NCI-H524 treated with DMSO at 0.1 percent for 48 hours (cell line): ENCODE measurements at places on chromosomes 1 and 21.

- no peak for DNase-seq
Measured at GRCh38 chr1:70361727-70362398, 7.3 kb upstream of the ANKRD13C start.

GRCh38 chr1:19988267-19989006 lies 9.0 kb upstream of the PLA2G2A start:
- no peak for DNase-seq

DNA sequence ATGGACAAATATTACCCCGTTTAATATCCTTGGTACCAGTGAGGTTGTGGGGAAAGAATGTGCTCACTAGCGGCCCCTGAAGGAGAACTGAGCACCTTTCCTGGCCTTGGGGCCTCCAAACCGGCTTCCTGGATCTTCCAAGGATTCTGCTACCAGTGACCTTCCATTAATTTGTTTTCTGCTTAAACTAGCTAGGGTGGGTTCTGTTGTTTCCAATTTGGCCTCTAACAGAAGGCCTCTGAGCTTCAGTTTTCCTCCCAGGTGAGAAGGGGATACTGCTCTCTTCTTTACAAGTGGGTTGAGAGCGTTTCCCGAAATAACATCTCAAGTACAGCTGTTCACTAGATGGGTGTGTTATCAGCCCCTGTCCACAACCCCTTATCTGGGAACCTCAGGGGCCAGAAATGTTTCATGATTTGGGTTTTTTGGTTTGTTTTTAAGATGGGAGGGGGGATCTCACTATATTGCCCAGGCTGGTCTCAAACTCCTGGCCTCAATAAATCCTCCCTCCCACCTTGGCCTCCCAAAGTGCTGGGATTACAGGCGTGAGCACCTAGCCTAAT lies 16.9 kb upstream of the IFNGR2 start:
- no peak for DNase-seq

- DNase-seq: no peak
Measured at GRCh38 chr1:110482662-110483307, 31.8 kb downstream of the PROK1 start.

DNA sequence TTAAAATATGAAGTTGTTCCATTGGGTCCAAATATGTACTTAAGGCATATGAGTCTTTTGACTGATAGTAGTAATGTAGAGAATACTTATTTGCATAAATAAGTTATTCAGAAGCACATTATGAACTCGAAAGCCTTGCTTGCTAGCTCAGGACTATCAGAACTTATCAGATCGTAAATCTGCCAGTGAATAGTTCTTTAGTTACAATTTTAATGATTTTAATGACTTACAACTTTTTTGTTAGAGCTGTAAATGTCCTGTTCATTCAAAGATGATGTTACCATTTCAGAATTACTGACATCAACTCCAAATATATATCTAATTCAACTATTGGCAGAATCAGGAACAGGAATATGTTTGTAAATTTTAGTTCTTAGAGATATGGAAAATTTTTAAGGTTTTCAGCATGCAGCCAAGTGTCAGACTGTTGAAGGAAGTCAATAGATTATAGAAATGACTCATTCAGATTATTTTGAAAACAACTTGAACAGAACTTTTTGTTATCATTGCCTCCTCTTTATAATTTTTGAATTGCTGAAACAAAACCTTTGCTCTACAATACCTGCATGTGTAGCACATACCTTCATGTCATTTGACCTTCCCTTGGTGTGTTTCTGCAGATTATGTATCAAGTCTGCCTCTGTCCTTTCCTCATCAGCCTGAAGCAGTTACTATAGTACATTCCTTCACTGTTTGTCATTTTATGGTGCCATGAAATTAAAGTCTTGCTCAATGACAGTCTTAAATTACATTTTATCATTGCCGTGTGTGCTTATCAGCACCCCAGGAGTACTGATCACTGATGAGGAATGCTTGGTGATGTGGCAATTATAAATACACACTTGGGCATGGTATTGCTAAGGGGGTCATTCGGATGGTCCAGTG lies 44.9 kb downstream of the LRRC8D start:
- no peak for DNase-seq

GRCh38 chr21:35925497-35925896 lies 134.8 kb downstream of the SETD4 start:
- DNase-seq: no peak

DNA sequence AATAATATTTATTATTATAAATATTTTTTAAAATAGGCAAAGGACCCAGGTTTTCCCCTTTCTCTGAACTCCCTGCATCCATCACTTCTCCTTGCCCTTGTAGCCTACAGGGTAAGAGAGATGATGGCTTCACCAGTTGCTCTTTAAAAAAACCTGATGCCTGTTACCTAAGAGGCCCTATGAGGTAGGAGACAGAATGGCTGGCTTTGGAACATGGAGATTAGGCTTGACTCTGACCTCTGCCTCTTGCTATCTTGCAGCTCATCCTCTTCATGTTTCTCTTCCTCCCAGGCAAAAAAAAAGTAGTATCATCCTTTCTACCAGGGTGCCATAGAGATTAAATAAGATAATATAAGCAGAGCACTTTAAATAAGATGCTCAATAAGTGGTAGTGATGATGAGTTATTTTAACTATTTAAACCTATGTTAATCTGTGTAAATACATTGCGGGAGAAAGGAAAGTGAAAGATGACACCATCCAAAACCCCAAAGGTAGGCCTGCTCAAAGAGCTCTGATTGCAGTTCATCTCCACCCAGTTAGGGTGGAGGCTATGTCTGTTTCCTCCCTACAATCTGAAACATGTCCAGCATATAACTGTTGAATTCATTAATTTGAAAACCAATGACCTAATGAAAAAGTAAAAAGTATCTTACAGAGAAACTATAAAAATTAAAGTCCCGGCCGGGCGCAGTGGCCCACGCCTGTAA lies 51.8 kb downstream of the RGS2 start:
- no peak for DNase-seq
